Stimulated activated CD8-positive, alpha-beta memory T cell treated with anti-CD3 and anti-CD28 coated beads, Interleukin-4, amount 100 ng/mL, for 1 hour (primary cell): ENCODE measurements at places on chromosomes 1 and 21.

DNA sequence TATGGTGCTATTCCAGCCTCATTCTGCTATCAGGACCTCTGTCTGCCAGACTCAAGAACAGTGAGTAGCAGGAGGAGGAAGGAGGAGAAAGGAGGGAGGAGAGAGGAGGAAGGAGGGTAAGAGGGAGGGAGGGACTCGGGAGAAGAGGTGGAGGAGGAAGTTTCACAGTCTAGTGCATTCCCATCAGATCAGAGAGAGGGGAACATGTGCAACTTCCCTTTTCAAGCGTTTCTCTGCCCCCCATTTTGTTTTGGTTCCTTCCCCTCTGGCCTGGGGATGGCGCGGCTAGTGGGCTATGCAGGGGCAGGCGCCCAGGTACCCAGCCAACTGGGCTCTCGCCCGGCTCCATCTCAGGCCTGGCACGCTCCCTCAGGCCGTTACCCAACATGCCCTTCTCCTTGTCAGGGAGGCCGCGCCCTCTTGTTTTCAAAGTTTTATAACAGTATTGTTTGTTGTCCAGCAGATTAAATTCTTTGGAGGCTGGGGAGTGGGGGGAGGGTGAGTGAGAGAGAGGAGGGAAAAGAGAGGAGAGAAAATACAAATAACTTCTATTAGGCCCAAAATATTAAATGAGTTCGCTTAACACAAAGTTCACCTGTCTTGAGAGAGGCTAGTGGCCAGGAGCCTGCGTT lies 56.0 kb downstream of the CD46 start:
- no peak for DNase-seq

DNA sequence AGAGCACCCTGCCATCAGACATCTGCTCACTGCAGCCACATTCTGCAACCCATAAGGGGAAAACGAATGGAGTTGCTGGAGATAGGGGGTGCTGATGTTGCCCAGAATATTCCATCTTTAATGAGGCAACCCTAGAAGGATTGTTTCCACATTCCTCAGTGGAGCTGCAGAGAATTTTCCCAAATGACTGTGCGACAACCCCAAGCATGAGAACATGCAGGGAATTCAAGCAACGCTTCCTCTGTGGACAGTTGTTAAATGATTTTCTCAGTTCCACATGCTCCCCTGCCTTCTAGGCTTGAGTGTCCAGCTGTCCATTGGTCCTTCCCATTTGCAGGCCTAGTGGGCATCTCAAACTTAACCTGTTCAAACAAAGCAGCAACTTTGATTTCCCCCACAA lies 20.5 kb upstream of the UBL4B start:
- DNase-seq, result no peak

DNA sequence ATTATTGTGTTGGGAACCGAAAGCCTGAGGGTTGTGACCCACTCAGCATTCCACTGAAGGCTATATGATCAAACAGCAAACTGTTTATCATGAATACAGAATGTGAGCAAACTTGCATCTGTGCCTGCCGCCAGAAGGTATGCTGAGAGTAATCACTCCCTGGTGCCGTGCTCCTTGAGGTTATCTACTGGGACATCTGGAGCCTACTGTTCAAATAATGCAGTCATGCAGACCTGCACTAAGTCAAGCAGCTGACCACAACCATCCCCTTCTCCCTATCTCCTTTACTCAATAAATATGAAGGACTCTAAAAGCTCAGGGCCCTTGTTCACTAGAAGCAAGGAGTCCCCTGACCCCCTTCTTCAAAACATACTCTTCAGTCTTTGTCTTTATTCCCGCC lies 13.5 kb downstream of the GSTM5 start:
- DNase-seq, result no peak

DNA sequence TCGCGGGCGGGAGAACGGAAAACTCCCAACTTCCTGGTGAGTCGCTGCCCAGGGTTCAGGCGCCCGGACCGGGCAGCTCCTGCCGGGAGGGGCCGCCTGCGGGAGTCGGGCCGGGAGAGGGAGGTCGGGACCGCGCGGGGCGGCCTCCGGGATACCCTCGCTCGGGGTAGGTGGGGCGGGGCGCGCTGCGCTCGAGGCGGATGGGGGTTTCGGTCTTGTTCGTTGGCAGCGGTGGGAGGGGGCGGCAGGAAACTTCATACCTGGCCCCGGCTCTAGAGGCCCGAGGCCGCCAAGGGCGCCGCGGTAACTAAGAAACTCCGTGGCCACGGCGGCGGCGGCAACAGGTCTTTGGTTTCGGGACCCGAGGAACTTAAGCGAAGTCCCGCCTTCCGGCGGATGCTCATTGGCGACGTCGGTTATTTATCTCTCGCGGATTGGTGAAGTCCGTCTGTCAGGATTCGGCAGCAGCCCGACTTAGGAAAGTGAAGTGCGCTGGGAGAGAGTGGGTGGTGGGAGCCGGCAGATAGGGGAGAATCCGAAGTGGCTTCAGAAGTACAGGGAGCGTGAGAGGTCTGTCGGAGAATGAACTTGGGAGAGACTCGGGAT lies 546 bp downstream of the NEK7 start:
- DNase-seq, result peak; percentile 63

DNA sequence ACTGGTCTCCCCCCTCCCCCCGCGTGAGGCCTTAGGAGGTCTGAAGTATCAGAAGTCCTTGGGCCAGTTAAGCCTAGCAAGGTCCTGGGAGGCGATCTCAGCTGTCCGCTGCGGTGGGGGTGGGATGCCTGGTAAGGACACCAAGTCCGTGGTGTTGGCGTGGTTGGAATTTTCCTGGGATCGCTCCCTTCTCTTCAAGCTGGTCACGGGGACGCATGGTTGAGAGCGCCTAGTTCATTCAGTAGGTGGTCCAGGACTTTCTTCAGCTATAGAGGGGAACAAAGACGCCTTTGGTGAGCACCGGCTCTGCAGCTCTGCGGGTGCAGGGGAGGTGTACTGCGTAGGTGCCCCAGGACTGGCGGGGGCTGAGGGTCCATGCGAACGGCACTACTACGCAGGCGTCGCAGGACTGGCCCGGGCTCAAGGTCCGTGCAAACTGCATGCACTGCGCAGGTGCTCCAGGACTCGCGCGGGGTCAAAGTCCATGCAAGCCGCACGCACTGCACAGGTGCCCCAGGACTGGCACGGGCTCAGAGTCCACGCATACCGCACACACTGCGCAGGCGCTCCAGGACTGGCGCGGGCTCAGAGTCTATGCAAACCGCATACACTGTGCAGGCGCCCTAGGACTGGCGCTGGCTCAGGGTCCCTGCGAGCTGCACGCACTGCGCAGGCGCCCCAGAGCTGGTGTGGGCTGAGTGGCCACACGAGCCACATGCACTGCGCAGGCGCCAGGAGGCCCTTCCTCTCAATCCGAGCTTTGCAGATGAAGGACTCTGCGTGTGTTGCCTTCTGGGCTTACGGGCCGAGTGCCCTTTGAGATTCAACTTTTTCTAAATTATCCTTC lies 36.6 kb upstream of the HMGN1 start:
- DNase-seq, result no peak
